Activated CD4-positive, alpha-beta T cell treated with anti-CD3 and anti-CD28 coated beads, Interleukin-2, amount 10 ng/mL, durations not matched to agents 24 days and 14 days (primary cell): ENCODE measurements at places on chromosomes 6 and 20.

- no peak for DNase-seq
These were observed 40.4 kb upstream of the ZMYND8 start for GRCh38 chr20:47396762-47397476.

GRCh38 chr6:109595998-109596397 is 95.0 kb downstream of the AK9 start:
- DNase-seq = peak; percentile 63

DNA sequence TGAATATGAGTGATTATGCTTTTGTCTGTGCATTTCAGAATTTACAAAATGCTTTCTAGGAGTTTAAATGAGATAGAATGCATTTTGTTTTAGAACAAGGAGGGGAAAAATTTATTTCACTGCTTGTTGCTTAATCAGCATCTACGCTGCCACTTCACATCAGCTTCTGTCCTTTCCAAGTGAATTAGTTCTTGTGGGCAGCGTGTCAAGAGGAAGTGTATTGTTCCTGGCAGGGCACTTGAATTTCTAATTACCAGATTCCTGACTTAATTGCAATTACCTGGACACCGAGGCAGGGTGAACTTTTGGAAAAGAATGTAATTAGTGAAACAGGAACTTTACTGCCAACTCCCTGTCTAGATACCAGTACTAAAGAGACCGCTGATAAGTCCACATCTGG is 263.5 kb downstream of the TMEM242 start:
- DNase-seq = no peak

- no peak for DNase-seq
These were observed 796 bp upstream of the TUBB start for GRCh38 chr6:30719356-30719755.

GRCh38 chr6:52077961-52078625 is 9.3 kb downstream of the PKHD1 start:
- no peak for DNase-seq

DNA sequence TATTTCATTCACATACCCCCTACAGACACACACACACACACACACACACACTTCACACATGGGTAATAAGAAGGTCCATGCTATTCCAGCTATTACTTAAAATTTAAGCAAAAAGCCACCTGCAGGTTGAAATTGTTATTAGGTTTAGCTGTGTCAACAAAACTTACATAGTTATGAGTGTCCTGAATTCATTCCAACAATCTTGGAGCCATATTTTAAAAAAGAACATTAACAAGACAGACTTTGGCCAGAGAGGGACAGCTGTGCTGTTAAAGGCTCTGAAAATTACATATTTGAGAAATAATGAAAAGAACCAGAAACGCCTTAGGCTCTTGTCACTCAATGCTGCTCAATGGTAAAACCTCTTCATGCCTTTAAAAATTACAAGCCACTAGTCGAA is 455.3 kb downstream of the EPM2A start:
- no peak for DNase-seq

- DNase-seq = peak; percentile 77
These were observed 4.9 kb upstream of the UBE2J1 start for GRCh38 chr6:89357390-89357789.

- DNase-seq = no peak
These were observed 35.9 kb downstream of the RIPOR3 start for GRCh38 chr20:50655311-50655880.

DNA sequence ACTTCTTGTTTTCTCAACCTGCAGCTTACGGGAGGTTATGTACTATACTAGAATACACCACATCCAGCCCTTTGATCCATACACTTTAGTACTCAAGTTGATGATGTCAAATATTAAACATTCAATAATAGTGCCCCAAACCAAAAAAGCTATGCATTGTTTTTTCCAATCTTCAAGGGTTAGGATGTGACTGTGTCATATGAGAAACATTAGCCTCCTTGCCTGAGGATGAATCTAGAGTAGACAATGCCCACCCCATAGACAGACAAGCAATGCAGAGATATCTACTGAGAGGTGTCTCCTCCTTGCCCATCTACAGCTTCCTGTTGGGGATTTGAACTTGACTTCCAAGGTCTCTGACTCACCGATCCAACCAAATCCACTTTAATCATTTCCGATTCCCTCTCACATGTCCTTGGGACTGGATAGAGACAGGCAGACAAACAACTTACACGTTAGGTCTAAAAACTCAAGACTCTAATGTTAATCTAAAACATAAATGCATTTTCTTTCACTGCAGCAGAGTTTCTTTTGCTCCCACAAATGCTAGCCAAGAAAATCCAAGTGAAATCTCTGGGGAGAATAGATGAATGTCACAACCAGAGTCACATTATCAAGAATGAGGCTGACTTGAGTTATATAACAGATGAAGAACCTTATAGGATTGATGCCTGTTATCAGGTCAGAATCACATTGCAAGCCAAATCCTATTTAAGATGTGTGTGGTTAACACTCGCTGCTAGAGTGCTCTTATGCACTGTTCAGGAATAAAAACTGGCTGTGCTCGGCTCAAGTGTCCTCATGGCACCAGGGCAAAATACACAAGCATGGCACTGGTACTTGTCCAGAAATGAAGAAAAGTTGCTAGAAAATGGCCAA is 75.5 kb upstream of the TNFAIP3 start:
- no peak for DNase-seq
